ENCODE measurements at places on chromosomes 4 and X. TPM values are rescaled to one million over a fixed set of nuclear protein-coding genes. Genes with fewer than 3 reads are reported as not detected.
A peak's percentile ranks its signal among the peaks of the same experiment; 100 is the strongest.

DNA sequence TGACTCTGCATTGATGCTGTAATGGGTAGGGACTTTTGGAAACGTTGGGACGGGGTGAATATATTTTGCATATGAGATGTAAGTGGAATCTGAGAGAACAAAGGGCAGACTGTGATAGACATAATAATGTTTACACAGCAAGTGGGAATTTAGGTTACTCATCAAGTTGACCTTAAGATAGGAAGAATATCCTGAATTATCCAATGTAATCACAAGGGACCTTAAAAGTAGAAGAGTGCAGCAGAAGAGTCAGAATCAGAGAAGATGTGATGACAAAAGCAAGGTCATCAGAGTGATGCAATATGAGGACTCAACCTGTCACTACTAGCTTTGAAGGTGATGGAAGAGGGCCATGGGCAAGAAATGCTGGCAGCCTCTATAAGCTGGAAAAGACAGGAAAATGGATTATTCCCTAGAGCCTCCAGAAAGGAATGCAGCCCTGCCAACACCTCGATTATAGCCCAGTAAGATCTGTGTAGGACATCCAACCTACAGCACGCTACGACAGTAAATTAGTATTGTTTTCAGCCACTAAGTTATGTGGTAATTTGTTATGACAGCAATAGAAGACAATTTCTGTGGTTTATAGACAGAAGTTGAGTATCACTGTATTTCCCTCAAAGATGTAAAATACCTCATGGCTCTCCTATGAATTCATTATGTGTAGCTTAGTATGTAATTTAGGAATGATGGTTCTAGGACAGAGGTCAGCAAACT is 26.4 kb downstream of the MORC4 start:
- no peak overlapping the region for H3K27ac ChIP-seq
- no peaks in the 10 kb centered on the region for H3K4me1 ChIP-seq
- no peaks in the 10 kb centered on the region for H3K36me3 ChIP-seq
- H3K27me3 ChIP-seq = no peaks in the 10 kb centered on the region

DNA sequence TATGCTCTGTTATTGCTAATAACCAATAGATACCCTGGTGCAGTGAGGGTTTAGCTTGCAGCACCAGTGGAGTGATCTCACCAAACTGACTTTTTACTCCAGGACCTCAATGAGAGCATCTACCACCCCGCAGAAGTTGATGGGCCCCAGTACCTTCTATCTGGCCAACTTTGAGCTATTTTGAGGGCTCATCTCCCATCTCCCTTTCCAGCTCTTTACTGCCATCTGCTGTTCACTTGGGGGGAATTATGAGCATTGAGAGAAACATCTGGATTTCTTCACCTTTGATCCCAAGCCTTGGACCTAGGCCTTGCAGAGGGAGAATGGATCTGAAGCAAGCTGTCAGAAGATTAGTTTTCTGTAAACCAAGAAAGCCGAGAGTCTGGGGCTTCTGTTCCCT is 143.6 kb downstream of the TMEM164 start:
- H3K4me3 ChIP-seq = no peak overlapping the region
- H3K36me3 ChIP-seq = peaks cover 2% of the 10 kb centered on the region
- no peaks in the 10 kb centered on the region for H3K27me3 ChIP-seq
- H3K27ac ChIP-seq = no peak overlapping the region

- H3K27ac ChIP-seq = no peak overlapping the region
- DNase-seq = no peak
- no peaks in the 10 kb centered on the region for H3K4me1 ChIP-seq
- peaks cover 5% of the 10 kb centered on the region for H3K36me3 ChIP-seq
- H3K4me3 ChIP-seq = no peak overlapping the region
Measured at GRCh38 chrX:135528254-135528653, 7.8 kb downstream of the INTS6L start.

GRCh38 chr4:82802911-82803310 is 4.3 kb upstream of the SCD5 start:
- DNase-seq = no peak
- no peak overlapping the region for H3K27ac ChIP-seq
- H3K27me3 ChIP-seq = peaks cover 34% of the 10 kb centered on the region
- no peaks in the 10 kb centered on the region for H3K36me3 ChIP-seq

GRCh38 chr4:15444879-15445547 is 17.2 kb downstream of the C1QTNF7 start:
- no peaks in the 10 kb centered on the region for H3K27me3 ChIP-seq
- no peak overlapping the region for H3K4me3 ChIP-seq
- H3K4me1 ChIP-seq = no peaks in the 10 kb centered on the region
- H3K36me3 ChIP-seq = no peaks in the 10 kb centered on the region
- DNase-seq = no peak

DNA sequence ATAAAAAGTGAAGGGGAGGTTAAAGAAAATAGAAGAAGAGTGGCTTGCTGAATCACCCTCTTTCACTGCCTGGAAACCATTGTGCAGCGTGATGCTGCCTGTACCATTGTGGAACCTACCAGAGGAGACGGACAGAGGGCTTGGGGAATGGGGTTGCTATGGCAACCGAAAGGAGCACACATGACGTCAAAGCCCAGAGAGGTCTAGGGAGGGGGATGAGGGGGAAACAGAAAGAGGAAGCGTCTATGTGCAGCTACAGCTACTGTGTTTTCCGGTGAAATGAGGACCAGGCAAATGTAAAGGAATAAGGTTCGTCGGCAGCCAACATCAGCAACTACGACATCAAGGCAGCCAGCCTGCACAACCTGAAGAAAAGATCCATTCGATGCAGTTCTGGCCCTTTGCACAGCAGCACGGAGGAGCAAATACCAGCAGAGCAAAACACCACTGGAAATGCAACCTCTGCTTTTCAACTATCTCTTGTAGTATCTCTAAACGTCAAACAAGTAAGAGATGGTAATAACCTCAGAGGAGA is at the start of gene MAPK10:
TSS of gene MAPK10 (minus strand) at position 110 of the 535 bp plus-strand sequence.
- H3K4me1 ChIP-seq = peaks cover 6% of the 10 kb centered on the region
- H3K36me3 ChIP-seq = no peaks in the 10 kb centered on the region
- H3K27me3 ChIP-seq = no peaks in the 10 kb centered on the region
- H3K27ac ChIP-seq = no peak within 1 kb of the TSS
- H3K4me3 ChIP-seq = peak within 1 kb of the TSS; percentile 47

DNA sequence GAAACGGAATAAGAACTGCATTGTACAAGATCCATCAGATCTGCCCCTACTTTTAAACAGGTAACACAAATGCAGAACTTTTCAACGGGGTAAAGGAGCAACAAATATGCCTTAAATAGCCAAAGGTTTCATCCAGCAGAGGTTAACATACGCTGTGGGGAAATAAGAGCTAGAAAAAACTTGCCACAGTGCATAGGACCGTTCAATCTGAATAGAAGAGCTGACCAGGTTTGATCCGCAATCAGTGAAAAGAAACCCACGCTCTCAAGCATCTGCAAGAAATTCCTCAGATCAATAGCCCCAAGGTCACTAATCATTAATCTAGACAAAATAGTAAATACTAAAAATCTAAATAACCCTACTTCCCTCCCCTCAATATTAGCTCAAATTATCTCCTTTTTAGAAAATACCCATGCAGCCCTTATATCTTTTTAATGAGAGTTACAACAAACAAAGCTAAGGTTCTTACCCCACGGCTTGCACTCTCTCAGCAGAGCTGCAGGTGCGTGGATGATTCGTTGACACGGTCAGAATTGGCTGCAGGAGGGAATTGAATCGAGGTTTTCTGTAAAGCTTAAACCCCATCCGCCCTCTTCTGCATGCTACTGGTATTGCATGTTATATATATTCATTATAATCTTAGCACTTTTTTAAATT is at the start of gene TLR10:
TSS of gene TLR10 (minus strand) at position 539 of the 657 bp plus-strand sequence. CDS start 7,400 bp downstream, outside the sequence.
- H3K27ac ChIP-seq = no peak within 1 kb of the TSS
- H3K4me3 ChIP-seq = no peak within 1 kb of the TSS
- H3K36me3 ChIP-seq = no peaks in the 10 kb centered on the region
- H3K27me3 ChIP-seq = no peaks in the 10 kb centered on the region
- peaks cover 4% of the 10 kb centered on the region for H3K4me1 ChIP-seq

- no peaks in the 10 kb centered on the region for H3K36me3 ChIP-seq
- H3K27ac ChIP-seq = no peak overlapping the region
- no peaks in the 10 kb centered on the region for H3K27me3 ChIP-seq
- no peaks in the 10 kb centered on the region for H3K4me1 ChIP-seq
- no peak for DNase-seq
Measured at GRCh38 chr4:48254381-48255071, 15.1 kb downstream of the TEC start.

DNA sequence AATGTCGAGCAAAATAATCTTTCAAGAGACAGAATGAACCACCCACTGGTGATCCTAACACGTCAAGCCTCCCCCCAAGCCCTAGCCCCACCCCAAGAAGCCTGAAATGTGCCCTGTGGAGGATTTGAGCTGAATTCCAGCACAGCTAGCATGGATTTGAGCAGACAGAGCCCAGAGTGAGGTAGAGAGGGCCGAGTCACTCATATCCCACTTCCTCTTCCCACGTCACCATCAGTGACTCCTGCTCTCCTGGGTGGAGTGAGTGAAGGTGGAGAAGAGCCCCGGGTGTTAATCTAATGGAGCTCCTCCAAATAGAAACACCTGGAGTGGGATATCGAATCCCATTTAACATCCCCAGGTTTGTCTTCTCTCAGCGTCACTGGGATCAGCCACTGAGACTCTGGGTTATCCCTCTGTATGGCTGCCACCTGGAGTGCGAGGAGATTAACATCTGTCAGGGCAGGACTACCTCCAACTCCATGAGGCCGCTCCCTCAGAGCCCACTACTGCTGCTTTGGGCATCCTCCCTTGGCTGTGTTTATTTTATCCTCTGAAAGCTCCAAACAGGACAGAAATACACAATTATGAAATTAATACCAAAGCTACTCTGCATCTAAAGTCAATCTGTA is 136.6 kb downstream of the NWD2 start:
- no peak overlapping the region for H3K27ac ChIP-seq
- no peaks in the 10 kb centered on the region for H3K36me3 ChIP-seq
- no peak overlapping the region for H3K4me3 ChIP-seq
- no peaks in the 10 kb centered on the region for H3K4me1 ChIP-seq
- no peak for DNase-seq

- H3K27me3 ChIP-seq = no peaks in the 10 kb centered on the region
- no peaks in the 10 kb centered on the region for H3K4me1 ChIP-seq
- H3K4me3 ChIP-seq = no peak overlapping the region
- no peaks in the 10 kb centered on the region for H3K36me3 ChIP-seq
Measured at GRCh38 chr4:140944572-140944971, 188.4 kb upstream of the TBC1D9 start.

GRCh38 chr4:67346654-67347053 is 198.6 kb downstream of the CENPC start:
- H3K4me3 ChIP-seq = no peak overlapping the region
- H3K36me3 ChIP-seq = no peaks in the 10 kb centered on the region
- no peak overlapping the region for H3K27ac ChIP-seq

DNA sequence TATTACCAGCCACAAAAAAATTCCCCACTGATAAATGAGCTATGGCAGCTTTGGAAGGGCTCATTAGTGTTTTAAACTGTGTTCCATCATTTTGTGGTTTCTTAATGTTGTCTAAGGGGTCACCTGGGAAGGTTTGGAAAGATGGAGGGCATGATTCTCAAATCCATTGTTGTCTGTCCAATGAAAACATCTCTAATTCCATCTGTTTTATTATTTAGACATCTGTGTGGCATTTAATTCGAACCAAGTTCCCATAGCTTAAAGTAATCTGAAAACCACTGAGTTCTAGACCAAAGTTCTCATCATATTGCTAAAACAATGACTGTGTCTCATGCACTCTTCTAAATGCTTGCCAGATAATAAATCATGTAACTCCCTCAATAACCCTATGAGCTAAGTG is 103.8 kb upstream of the PPP3CA start:
- H3K4me3 ChIP-seq = no peak overlapping the region
- H3K27ac ChIP-seq = no peak overlapping the region
- DNase-seq = no peak
- no peaks in the 10 kb centered on the region for H3K27me3 ChIP-seq
- H3K36me3 ChIP-seq = no peaks in the 10 kb centered on the region

DNA sequence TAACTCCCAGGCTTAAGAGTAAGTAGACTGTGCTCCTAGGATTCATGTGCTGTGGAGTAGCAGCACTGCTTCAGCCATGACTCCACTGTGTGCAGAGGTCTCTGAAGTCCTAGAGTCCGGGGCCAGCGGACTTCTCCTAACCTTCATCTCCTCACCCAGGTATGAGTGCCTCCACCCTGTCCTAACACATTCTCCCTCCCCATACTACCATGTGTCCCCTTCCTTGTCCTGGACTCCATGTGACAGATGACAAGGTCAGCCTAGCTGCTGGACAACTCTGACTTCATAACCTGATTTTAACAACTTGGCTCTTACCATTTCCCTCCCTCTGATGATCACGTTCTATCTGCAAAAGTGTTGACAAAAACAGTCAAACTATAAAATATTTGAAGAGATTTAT is 16.7 kb downstream of the ASB11 start:
- no peak overlapping the region for H3K27ac ChIP-seq
- H3K36me3 ChIP-seq = no peaks in the 10 kb centered on the region
- H3K27me3 ChIP-seq = no peaks in the 10 kb centered on the region
- H3K4me3 ChIP-seq = no peak overlapping the region

- H3K4me3 ChIP-seq = no peak overlapping the region
- peaks cover 12% of the 10 kb centered on the region for H3K27me3 ChIP-seq
- no peak for DNase-seq
Measured at GRCh38 chr4:107831140-107831539, 6.4 kb downstream of the SGMS2 start.

DNA sequence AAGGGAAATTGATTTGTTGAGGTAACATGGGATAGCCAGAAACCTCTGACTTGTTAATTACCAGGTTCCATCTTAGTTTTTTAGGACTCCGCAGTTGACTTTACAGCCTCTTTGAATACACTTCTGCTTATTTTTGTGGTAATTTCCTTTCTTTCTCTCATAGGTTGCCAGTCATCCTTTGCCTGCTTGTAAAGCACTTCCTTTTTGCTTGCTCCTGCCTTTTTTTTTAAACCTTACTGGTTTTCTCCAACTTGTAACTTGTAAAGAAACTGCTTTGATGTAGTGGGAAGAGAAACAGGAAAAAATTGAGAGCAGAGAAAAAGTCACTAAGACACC is 2.6 kb downstream of the PGK1 start:
- no peak for DNase-seq
- H3K27ac ChIP-seq = peak overlapping the region; percentile 76
- peak overlapping the region; percentile 98 for H3K4me3 ChIP-seq
- peaks cover 40% of the 10 kb centered on the region for H3K4me1 ChIP-seq
- peaks cover 23% of the 10 kb centered on the region for H3K36me3 ChIP-seq
- no peaks in the 10 kb centered on the region for H3K27me3 ChIP-seq

RASSF6 gene
- total RNA-seq = 0.28 TPM

GRIA2 gene
- not detected for total RNA-seq

NHS gene
- 0.36 TPM for total RNA-seq

XK gene
- 0.05 TPM for total RNA-seq

JAKMIP1 gene
- total RNA-seq = 2.0 TPM

FAM9B gene
- total RNA-seq = not detected

STAG2 gene
- 89.4 TPM for total RNA-seq

SCML2 gene
- total RNA-seq = 0.73 TPM

HSFX3 gene
- total RNA-seq = not detected

ZNF718 gene
- 7.4 TPM for total RNA-seq

MAGED4B gene
- total RNA-seq = 2.1 TPM

TMEM271 gene
- total RNA-seq = not detected

Measured in CD4-positive, alpha-beta T cell (primary cell).